Pons (tissue), 1 donor: ENCODE measurements at places on chromosomes 5 and 9.

DNA sequence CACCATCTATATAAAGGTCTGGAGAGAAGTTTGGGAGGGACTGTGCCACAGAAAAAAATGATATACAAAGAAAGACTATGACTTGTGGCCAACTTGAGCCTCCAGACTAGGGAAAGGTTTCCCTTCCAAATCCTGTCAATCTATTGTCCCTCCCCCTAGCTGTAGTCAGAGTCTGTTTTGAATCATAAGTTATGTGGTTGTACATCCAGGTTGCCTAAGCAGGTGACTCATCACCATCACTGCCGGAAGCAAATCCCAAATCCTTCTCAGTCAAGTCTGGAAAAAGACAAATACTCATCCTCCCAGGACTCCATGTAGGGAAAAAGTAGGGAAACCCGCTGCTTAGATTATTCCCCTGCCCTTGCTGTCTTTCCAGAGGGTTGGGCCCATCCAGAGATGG lies 235.7 kb downstream of the CDK5RAP2 start:
- DNase-seq = no peak

- DNase-seq = peak; percentile 95
Measured at GRCh38 chr9:133788819-133789717, 50.9 kb upstream of the SARDH start.

GRCh38 chr5:81361600-81361999 lies 32.3 kb downstream of the ACOT12 start:
- no peak for DNase-seq

DNA sequence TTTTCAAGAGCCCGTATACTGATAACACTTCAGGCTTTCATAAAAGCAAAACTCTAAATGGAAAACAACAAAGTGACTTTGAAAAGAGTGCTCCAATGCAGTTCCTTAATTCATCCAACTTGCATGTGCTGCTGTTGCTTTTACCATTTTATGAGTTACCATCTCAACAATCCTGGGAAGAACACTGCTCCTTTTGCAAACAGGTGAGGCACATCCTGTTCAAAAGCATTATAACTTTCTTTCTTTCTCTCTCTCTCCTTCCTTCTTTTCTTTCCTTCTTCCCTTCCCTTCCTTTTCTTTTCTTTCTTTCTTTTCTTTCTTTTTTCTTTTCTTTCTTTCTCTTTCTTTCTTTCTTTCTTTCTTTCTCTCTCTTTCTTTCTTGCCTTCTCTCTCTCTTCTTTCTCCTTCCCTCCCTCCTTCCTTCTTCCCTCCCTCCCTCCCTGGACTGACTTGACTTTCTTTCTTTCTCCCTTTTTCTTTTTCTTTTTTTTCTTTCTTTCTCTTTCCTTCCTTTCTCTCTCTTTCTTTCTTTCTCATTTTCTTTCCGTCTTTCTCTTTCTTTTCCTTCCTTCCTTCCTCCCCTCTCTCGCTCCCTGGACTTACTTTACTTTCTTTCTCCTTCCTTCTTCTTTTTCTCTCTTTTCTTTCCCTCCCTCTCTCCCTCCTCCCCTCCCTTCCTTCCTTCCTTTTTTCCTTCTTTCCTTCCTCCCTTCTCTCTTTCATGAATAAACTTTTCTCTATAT lies 11.2 kb upstream of the PARP8 start:
- no peak for DNase-seq

- DNase-seq = no peak
Measured at GRCh38 chr9:115945009-115945431, 208.6 kb upstream of the PAPPA start.
